MCF 10A (cell line): ENCODE measurements at places on chromosomes 16 and 17. TPM values are rescaled to one million over a fixed set of nuclear protein-coding genes. Genes with fewer than 3 reads are reported as not detected.

Gene ENPP7
- total RNA-seq: not detected in 2 replicates

Gene SCNN1G
- 7.9 and 11.9 TPM in 2 replicates for total RNA-seq

Gene KRTAP4-3
- not detected in 2 replicates for total RNA-seq

Gene HS3ST3B1
- 3.4 and 3.8 TPM in 2 replicates for total RNA-seq

Gene VMO1
- total RNA-seq: 0.77 and 1.1 TPM in 2 replicates

Gene ABCA6
- 34.5 TPM in 2 replicates for total RNA-seq

Gene ZACN
- not detected in 2 replicates for total RNA-seq

DNA sequence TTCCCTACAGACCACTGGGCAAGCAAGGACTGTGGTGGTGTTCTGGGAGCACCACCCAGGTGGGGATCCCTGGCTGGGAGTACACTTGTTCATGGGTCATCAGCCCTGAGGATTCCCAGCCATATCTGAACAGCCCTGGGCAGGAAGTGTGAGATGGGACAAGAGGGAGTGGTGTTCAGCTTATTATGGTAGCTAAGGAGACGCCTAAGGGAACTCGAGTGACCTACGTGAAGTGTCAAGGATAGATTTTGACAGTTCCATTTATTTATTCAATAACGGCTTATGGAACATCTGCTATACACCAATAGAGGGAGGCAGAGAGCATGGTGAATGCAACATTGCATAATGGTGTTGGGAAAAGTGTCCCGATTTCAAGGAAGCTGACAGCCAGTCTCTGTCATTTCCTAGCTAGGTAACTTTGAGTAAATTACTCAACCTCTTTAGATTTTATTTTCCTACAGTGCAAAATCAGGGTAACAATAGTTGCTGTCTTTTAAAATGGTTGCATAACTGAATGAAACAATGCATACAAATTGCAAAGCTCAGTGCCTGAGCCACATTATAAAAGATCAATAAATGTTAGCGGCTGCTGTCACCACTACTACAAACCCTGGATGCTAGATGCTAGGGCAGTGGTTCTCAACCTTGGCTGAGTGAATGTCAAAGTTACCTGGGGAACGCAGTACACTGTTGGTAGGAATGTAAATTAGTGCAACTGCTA is 534.1 kb downstream of the GRIN2A start:
- no peaks in the 10 kb centered on the region for H3K36me3 ChIP-seq
- DNase-seq: peak; percentile 14
- no peaks in the 10 kb centered on the region for H3K4me1 ChIP-seq
- H3K4me3 ChIP-seq: no peak overlapping the region

GRCh38 chr17:28725166-28725659 is 820 bp downstream of the TLCD1 start:
- H3K27me3 ChIP-seq: no peaks in the 10 kb centered on the region
- H3K36me3 ChIP-seq: peaks cover 70% of the 10 kb centered on the region
- H3K27ac ChIP-seq: peak overlapping the region; percentile 87
- peak; percentile 71 for DNase-seq
- H3K4me1 ChIP-seq: peaks cover 27% of the 10 kb centered on the region

- peak; percentile 74 for DNase-seq
- H3K27ac ChIP-seq: peak overlapping the region; percentile 93
- H3K4me1 ChIP-seq: peaks cover 43% of the 10 kb centered on the region
- peak overlapping the region; percentile 76 for H3K4me3 ChIP-seq
- H3K27me3 ChIP-seq: no peaks in the 10 kb centered on the region
Measured at GRCh38 chr16:19119564-19119963, 5.8 kb downstream of the ITPRIPL2 start.

DNA sequence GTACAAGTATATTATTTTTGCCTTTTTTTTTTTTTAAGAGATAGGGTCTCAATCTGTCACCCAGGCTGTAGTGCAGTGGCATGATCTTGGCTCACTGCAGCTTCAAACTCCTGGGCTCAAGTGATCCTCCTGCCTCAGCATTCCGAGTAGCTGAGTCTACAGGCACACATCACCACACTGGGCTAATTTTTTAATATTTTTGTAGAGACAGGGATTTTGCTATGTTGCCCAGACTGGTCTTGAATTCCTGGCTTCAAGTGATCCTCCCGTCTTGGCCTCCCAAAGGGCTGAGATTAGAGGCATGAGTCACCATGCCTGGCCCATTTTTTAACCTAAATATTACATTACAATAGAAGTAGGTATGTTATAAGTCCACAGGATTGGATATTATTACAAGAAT is 3.2 kb downstream of the TERB1 start:
- H3K4me3 ChIP-seq: no peak overlapping the region
- H3K27ac ChIP-seq: no peak overlapping the region
- no peaks in the 10 kb centered on the region for H3K27me3 ChIP-seq

DNA sequence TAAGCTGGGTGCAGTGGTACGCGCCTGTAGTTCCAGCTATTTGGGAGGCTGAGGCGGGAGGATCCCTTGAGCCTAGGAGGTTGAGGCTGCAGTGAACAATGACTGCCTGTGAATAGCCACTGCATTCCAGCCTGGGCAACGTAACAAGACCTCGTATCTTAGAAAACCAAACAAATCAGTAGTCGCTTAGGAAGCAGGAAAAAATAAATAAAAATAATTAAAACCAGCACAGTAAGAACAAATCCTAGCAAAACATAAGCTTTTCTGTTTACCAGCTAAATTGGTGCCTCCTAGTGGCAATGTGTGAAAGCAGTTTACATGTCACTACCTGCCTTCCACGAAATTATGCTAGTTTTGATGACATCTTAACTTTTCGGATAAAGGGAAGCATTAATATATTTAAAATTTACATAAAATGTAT is 1.3 kb downstream of the ARMC5 start:
- no peaks in the 10 kb centered on the region for H3K27me3 ChIP-seq
- peak; percentile 58 for DNase-seq
- peaks cover 14% of the 10 kb centered on the region for H3K4me1 ChIP-seq
- H3K4me3 ChIP-seq: peak overlapping the region; percentile 88
- peak overlapping the region; percentile 97 for H3K27ac ChIP-seq

- H3K4me1 ChIP-seq: peaks cover 26% of the 10 kb centered on the region
- peak overlapping the region; percentile 92 for H3K4me3 ChIP-seq
- peak overlapping the region; percentile 94 for H3K27ac ChIP-seq
- no peaks in the 10 kb centered on the region for H3K27me3 ChIP-seq
- no peaks in the 10 kb centered on the region for H3K36me3 ChIP-seq
- peak; percentile 21 for DNase-seq
Measured at GRCh38 chr16:58127033-58127556, 2.1 kb downstream of the CFAP20 start.

DNA sequence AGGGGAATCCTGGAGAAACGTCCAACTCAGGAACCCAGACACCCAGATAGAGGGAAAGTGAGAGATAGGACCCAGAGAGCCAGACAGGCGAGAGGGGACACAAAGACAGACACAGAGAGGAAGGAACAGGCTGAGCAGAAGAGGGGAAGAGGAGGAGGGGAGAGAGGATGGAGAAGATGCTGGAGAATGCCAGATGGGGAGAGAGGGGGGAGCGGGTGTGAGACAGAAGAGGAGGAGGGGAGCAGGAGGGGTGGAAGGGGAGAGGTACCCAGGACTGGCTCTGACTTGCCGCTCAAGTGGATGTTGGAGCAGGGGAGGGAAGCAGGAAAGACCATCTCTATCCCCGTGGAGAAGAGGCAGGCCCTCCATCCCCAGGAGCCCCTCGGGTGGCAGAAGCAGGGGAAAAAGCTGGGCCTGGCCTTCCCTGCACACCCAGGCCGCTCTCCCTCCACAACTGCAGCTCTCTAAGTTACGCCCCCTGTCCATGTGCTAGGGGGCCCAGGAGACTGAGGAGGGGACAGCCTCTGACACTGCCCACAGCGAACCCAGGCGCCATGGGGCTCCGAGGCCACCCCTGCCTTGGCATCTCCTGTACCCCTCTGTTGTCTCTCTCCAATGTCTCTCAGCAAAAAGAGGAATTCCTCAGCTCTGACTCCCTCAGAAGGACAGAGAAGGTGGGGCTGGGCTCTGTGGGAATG is 4.8 kb downstream of the PPP1R9B start:
- peaks cover 31% of the 10 kb centered on the region for H3K36me3 ChIP-seq
- peaks cover 38% of the 10 kb centered on the region for H3K4me1 ChIP-seq
- no peaks in the 10 kb centered on the region for H3K27me3 ChIP-seq
- peak overlapping the region; percentile 31 for H3K27ac ChIP-seq
- H3K4me3 ChIP-seq: peak overlapping the region; percentile 25

- peaks cover 21% of the 10 kb centered on the region for H3K36me3 ChIP-seq
- DNase-seq: no peak
- H3K27ac ChIP-seq: no peak overlapping the region
- H3K4me3 ChIP-seq: no peak overlapping the region
- H3K4me1 ChIP-seq: no peaks in the 10 kb centered on the region
Measured at GRCh38 chr17:3803308-3803640, 2.3 kb upstream of the ITGAE start.

DNA sequence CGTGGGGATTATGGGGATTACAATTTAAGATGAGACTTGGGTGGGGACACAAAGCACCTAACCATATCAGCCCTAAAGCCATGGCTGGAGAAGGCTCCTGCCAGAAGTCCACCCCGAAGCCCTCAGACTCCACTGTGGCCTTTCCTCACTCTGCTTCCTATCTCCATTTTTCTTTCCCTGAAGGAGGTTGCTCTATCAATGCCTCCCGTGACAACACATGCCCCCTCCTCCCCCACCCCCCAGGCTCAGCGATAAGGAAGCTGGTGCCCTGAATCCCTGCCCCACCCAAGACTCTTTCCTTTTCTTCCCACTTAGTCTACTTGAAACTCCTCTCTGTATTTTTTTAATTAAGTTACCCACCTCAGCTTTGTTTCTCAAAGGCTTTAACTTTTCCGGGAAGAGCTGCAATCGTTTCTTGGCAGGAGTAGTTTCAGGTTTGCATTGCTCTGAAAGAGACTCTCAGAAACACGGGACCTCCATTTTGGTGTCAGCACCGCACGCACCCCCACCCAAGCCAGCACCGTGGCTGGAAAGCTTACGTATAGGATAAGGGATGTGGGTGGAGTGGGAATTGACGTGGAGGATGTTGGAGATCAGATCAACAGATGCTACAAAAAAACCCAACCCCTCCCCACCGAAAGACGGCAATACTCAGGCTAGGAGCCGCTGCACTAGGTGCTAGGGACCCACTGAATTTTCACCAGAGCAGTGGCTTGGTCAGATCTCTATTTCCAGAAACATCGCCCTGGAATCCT is 15.2 kb upstream of the CA4 start:
- H3K4me1 ChIP-seq: peaks cover 5% of the 10 kb centered on the region
- no peaks in the 10 kb centered on the region for H3K27me3 ChIP-seq
- peak overlapping the region; percentile 27 for H3K27ac ChIP-seq
- no peak for DNase-seq
- peaks cover 6% of the 10 kb centered on the region for H3K36me3 ChIP-seq
- H3K4me3 ChIP-seq: peak overlapping the region; percentile 90

- peak; percentile 71 for DNase-seq
- no peaks in the 10 kb centered on the region for H3K4me1 ChIP-seq
- no peaks in the 10 kb centered on the region for H3K36me3 ChIP-seq
- H3K27ac ChIP-seq: no peak overlapping the region
- H3K4me3 ChIP-seq: no peak overlapping the region
- peaks cover 26% of the 10 kb centered on the region for H3K27me3 ChIP-seq
Measured at GRCh38 chr17:73474370-73474988, 162.7 kb upstream of the CDC42EP4 start.

DNA sequence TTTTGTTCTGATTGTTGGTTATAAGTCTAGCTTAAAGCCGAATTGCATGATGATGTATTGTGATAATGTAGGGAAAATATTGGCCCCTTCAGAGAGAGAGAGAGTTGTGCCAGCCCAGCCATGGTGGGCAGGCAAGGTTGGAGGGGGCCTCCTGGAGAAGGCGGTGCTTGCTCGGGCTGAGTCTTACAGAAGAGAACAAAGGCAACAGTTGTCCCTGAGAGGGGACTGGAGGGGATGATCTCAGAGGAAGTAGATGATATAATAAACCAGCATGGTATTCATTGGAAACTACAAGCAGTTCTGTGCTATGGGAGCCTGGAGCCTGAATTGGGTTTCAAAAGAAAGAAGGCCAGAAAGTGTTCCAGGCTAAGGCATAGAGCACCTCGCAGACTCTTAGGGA is 173.8 kb downstream of the RPTOR start:
- H3K27ac ChIP-seq: no peak overlapping the region
- no peaks in the 10 kb centered on the region for H3K27me3 ChIP-seq
- no peak overlapping the region for H3K4me3 ChIP-seq
- no peak for DNase-seq
- H3K4me1 ChIP-seq: peaks cover 32% of the 10 kb centered on the region

DNA sequence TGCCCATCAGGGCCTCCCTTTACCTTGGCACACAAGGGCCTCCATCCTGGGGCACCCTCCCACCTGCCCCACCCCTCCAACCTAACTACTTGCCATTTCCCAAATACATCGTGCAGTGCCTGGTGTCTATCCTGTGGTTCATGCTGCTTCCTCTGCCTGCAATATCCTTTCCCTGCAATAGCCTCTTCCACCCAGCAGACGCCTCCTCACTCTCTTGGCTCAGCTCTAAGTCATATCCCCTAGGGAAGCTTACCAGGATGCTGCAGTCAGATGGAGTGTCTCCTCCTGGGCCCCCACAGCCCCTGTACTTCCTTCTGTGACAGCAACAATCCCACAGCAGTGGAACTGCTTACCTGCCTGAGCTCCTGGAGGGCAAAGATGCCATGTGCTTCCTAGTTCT is 36.7 kb downstream of the CCDC182 start:
- no peaks in the 10 kb centered on the region for H3K4me1 ChIP-seq
- no peak overlapping the region for H3K27ac ChIP-seq
- no peak overlapping the region for H3K4me3 ChIP-seq
- no peak for DNase-seq

GRCh38 chr17:65990593-65990992 is 201.3 kb downstream of the CEP112 start:
- H3K4me1 ChIP-seq: no peaks in the 10 kb centered on the region
- no peak overlapping the region for H3K27ac ChIP-seq
- H3K27me3 ChIP-seq: no peaks in the 10 kb centered on the region
- no peak for DNase-seq
- no peak overlapping the region for H3K4me3 ChIP-seq

DNA sequence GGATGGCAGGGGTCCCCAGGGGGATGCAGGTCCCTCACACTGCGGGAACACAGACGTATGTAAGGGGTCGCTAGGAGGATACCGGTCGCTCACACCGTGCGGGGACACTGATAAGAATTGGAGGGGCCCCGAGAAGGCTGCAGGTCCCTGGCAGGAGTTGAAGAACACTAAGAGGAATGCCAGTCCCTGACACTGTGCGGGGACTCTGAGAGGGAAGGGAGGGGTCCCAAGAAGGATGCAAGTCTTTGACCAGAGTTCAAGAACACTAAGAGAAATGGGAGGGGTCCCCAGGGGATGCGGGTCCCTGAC is 510 bp downstream of the ERCC4 start:
- H3K27me3 ChIP-seq: peaks cover 10% of the 10 kb centered on the region
- H3K4me3 ChIP-seq: peak overlapping the region; percentile 91
- H3K27ac ChIP-seq: peak overlapping the region; percentile 95
- no peaks in the 10 kb centered on the region for H3K36me3 ChIP-seq
- no peak for DNase-seq
- H3K4me1 ChIP-seq: peaks cover 11% of the 10 kb centered on the region

DNA sequence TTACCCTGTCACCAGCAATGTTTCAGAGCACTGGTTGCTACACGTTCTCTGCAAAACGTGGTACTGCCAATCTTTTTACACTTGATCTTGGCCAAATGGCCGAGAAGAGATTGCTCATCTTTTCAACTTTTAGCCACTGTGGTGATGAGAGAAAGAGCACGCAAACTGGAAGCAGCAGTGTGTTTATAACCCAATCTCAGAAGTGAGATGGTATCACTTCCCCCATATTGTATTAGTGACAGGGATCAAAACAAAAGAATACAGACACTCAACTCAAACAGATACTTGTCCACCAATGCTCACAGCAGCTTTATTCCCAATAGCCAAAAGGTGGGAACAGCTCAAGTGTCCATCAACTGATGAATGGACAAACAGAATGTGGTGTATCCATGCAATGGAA is 72.1 kb upstream of the FA2H start:
- no peak overlapping the region for H3K27ac ChIP-seq
- DNase-seq: no peak
- no peak overlapping the region for H3K4me3 ChIP-seq
- no peaks in the 10 kb centered on the region for H3K4me1 ChIP-seq
